ENCODE measurements at places on chromosomes 7 and 10.

GRCh38 chr10:30155401-30155800 lies 96.0 kb upstream of the JCAD start:
- no peak for DNase-seq

GRCh38 chr10:21989453-21990154 lies 13.9 kb downstream of the DNAJC1 start:
- DNase-seq, result no peak

GRCh38 chr7:50068850-50069551 lies 24.0 kb downstream of the ZPBP start:
- DNase-seq, result no peak

DNA sequence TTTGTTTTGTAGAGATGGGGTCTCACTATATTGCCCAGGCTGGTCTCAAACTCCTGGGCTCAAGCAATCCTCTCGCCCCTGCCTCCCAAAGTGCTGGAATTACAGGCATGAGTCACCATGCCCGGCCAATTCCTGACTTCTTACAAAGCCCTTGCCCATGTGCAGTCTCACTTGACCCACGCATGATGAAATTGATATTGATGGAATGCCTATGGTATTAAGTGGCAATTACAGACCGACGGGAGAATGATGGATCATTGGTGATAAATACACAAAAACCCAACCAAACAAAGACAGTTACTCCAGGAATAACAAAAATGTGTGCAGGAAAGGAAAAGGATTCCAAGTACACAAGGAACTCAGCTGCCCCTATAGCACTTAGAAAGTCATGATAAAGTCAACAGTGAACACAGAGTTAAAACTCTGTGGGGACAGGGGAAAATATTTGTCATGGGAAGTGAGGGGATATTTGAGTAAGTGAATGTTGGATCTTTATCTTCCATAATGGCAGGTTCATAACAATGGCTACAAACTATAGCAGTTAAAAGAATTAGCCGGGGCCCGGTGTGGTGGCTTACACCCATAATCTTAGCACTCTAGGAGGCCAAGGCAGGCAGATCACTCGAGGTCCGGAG lies 21.6 kb downstream of the HIP1 start:
- no peak for DNase-seq

DNA sequence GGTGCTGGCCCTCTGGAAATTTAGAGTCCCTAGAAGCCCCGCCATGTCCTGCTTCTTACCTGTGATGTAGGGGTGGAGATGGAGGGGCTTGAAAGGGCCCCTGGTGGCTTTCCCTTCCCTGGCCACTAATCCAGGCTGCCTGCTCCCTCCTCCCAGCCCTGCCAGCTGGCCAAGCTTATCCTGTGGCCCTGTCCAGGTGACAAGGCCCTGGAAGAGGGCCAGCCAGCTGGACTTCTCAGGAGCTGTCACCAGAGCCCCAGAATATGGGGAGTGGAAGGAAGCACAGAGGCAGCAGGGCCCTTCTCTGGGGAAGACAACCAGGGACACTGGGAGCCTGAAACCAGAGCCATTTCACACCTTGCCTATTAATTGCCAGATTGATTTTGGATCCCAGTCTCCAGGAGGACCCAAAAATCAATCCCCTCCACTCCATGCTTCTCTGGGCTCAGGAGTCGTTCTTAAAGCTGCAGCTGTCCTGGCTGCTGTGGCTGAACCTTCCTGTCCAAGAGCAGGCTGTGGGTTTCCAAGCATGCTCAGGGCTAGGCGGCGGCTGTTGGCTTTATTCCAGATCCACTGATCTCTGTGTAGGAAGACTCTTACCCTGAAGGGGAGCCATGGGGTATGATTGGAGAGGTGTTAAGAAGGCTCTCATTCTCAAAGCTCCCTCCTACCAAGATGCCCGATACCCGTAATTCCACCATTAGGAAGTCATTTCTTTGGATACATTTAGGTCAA lies 52.6 kb upstream of the PCBD1 start:
- DNase-seq, result no peak

GRCh38 chr7:24913801-24914464 lies 66.0 kb downstream of the OSBPL3 start:
- DNase-seq, result no peak

- no peak for DNase-seq
Observed at GRCh38 chr7:146355216-146355615, 238.6 kb downstream of the CNTNAP2 start.

Measured in T-helper 17 cell (primary cell).